Activated naive CD8-positive, alpha-beta T cell treated with anti-CD3 and anti-CD28 coated beads, Interleukin-2, amount 50 U/mL, for 16 hours (primary cell): ENCODE measurements at places on chromosomes 2 and 18.

DNA sequence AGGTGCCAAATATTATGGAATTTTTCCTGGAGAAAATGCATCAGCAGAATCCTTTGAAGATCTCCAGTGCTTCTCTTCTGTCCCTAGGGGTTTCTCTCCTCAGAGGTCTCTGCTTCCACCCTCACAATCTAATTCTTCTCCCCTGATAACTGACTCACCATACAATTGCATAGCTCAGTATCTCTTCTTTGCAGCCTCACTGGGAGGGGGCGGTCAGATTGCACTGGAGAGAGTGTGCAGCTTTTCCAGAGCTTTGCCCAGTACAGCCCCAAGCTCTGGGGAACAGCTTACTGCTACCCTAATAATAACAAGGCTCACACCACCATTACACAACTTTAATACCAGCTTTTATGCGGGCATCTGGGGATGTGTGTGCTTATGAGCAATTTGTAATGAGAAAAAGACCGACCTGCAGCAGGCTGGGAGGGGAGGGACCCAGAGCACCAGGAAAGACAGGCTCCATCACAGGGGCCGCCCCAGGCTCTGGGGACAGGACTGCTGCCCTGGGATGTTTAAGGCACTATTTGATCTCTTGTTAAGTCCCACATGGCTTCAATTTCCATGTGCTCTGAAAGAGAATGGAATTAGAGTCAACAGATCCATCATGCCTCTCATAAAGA lies 276.6 kb upstream of the SIX2 start:
- no peak for DNase-seq

- no peak for DNase-seq
Observed at GRCh38 chr18:77271576-77272481, 22.2 kb downstream of the GALR1 start.

DNA sequence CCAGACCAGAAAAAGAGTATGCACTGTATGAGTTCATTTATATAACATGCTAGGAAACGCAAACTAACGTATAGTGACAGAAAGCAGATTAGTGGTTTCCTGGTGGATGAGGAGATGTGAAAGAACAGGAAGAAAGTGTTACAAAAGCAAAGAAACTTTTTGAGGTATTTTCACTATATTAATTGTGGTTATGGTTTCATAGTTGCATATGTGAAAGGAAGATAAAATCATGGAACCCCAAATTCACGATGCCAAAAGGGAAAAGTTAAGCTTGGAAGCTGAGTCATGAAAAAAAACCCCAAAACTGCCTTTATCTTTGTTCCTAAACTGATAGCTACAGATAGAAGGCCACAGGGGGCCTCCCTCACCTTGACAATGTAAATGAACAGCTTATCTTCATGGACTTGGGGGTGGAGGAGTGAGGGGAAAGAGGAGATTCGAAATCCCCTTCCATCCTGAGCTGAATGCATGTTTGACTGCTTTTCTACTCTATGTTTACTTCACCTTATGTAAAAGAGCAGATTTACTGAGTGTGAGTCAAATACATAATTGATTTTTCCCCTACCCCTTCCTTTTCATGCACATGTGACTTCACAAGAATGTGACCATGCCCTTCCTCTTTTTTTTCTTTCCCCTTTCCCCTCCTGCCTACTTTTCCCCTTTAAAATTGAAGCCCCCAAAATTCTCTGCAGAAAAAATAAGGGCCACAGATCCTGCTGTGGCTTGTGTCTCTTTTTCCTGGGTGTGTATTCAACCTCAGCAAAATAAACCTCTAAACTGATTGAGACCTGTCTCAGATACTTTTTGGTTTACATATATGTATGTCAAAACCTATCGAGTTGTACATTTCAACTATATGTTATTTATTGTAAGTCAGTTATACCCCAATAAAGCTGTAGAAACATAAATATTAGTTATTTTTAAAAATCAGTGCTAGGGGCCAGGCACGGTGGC lies 100.1 kb upstream of the TLK1 start:
- no peak for DNase-seq

DNA sequence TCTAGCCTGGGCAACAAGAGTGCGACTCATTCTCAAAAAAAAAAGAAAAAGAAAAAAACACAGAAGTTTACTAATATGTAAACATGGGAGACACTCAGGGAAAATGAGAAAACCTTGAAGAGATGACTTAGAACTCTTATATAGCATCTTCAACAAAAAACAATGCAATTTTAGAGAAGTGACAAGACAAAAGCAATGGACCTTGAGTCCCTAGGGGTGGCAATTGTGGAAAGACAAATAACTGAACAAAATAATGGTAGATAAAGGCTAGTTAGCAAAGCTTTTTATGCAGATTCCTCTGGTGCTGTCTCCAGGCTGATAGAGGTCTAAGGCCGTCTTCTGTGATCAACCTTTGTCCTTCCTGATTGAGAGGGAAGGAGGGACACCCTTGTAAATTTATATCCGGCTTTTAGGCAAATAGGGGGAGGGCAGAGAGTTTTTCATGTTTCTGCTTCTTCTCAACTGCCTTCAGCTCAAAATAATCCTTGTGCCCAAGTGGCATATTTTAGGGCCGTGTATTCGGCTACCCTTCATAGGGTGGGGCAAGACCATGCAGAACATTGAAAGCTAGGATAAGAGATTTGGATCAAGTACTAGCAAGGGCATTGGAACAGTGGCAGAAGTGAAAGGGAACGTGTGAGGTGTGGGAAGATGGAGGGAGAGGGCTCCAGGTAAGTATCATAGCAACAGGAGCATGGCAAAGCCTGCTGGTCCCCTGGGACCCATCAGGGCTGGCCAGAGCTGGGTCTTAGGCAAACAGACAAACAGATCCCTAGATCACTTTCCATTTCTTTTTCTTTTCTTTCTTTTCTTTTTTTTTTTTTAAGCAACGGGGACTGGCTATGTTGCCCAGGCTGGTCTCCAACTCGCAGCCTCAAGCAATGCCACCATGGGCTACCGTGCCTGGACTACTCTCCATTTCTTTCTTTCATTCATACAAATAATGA lies 116.2 kb upstream of the STPG4 start:
- DNase-seq: no peak

DNA sequence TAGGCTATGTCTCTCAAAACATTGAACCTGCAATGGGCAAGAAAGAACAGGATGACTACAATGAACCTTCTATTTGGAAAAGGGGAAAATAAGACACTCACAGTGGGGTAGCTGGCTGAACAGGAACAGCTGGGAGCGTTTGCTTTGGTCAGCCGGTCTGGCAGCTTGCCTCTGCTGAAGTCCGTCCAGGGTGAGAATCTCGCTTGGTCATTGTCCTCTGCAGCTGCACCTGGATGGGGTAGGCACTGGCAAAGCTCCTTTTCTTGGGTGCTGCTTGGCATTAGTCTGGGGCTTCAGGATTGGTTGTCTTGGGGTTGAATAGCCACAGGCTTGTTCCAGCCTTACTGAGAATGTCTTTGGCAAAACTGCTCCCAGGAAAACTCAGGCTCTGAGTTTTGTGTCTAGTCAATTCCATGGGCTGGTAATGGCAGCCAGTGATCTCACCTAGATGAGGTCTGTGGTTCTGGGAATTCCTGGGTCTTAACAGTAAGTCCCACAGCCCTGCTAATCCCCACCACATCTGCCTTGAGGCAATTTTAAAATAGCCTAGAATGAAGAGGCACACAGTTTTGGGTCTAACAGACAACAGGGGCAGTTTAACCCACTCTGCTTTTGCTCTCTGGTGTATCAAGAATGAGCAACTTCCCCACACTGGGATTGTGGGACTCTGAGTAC lies 13.4 kb downstream of the NEDD4L start:
- no peak for DNase-seq

- no peak for DNase-seq
Observed at GRCh38 chr2:30248791-30249190, 17.5 kb downstream of the LBH start.

DNA sequence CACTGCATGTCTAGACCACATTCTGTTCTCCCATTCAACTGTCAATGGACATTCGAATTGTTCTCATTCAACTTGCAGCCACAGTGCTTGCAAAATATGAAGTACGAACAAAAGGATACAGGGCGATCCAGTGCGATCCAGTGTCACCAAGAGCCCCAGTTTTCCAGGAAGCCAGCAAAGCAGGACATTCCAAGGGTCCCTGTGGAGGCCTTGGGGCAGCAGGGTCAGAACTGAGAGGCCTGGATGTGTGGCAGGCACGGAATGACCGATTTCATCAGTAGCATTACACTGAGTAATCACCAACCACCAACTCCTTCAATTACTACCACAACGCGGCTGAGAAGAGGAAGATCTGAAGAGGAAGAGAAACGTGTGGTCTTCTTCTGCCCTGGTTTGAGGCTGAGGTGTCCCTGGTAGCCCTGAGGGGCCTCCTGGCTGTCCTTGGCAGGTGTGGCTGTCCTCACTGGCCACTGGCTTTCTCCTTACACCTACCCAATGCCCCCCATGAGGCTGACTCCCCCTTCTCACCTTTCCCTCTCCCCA lies 172.7 kb upstream of the FHL2 start:
- no peak for DNase-seq

DNA sequence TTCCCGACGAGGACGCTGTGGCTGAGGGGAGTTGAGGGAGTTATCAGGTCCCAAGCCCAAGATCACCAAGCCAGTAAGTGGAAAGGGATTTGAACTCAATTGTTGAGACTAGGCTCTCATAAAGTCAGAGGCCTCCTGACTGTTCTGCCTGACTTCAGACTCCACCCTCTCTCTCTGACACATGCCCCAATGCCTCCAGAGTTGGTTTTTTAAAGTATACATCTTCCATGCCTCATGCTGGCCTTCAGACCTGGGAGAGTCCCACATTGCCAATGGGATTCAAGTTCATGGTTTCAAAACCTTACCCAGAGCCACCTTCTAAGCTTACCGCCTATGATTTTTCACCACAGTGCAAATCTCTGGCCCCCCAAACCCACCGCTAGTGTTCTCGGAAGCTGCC lies 100.8 kb downstream of the RTN4 start:
- DNase-seq: no peak

DNA sequence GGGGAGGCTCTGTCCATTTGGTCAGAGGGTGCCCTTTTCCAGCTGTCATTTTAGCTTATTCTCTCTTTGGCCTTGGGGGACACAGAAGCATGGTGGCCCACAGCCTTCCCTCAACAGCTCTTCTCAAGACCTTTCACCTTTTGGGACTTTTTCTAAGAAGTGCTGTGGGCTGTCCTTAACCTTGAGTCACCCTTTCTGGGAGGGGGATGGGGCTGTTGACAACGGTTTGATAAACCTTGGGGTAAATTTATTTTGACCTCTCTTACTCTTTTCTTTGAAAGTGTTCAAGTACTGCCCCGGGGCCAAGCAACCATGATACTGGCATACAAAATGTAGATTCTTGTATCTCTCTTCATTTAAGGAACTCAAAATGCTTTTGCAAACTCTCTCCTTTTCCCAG lies 13.7 kb downstream of the IGFBP5 start:
- no peak for DNase-seq

DNA sequence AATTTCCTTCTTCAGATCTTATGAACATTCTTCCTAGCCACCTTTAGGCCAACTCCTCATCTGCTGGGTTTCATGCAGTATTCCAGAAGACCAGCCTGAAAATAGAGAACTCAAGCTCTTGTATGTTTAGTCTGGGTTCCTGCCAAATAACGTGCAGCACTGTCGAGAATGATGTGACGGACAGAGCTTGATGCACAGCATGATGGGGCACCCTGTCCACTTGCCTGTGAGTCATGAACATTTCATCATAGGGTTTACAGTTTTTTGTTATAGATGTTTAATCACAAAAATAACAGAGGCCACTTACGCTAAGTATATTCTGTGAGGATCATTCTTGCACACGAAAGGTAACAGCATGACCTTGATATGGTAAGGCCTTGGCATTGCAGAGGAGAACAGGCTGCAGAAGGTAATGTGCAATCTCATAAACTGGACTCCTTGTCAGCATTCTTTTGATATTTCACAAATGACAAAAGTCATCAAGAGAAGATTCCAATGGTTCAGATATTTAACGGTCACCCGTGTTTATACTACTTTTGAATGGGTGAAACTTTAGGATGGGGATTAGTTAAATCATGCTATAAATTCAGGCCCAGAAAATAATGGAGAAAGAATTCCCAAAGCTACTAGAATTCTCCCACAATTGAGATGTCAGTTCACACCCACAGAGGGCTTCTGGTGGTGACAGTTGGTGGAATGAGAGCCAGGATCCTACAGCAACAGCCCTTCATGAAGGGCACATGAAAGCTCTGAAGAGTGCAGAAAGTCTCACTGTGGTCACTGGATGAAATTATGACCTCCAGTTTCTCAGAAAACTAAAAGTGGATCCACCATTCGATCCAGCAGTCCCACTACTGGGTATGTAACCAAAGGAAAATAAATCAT lies 396.1 kb upstream of the RAB12 start:
- no peak for DNase-seq

DNA sequence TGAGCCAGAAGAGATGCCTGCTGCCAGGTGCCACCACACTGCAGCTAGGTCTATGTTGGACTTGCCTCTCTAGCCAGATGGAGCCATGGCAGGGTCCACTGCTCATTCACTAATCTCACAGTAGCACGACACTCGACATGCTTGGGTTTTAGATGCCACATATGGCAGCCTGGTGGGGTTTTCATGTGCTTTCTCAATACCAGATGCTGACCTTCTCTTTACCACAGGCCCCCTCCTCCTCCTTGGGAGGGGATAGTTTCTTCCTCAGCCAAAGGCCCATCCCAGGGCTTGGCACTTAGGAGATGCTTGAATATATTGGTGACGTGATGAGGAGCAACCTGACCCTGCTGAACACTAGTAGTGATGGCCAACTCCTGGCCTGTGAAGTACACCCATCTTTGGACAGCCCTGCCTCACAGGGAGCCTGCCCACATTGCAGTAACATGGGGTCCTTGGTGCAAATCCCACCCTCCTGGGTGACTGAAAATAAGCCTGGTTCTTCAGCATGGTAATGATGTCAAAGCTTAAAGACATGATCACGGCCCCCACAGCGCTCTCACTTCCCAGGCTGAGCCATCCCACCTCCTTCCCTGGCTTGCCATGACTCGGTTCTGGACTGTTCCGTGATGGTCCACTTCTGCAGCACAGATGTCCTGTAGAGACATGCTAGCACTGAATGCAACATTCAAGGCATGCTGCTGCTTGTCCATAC lies 227.5 kb downstream of the SH3RF3 start:
- no peak for DNase-seq

GRCh38 chr18:3877678-3878077 lies 427.7 kb downstream of the TGIF1 start:
- no peak for DNase-seq
